NCI-H2029 treated with DMSO at 0.1 percent for 48 hours (cell line): ENCODE measurements at places on chromosomes 13 and 19.
A peak's percentile ranks its signal among the peaks of the same experiment; 100 is the strongest.

DNA sequence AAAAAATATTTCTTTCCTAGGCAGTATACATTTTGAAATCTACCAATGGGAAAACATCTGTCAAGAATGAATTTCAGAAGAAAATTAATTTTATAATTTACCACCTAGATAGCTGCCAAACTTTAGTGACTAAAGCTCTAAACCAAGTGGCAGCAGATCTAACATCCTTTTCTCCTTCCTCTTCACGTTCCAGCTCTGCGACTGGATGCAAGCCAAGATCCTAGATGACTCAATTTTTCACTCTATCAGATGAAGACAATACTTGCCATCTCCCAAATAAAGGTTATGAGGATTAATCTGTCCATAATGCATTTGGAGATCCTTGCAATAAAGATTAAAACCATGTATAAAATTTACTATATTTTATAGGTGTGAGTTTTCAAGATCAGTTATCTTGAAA lies 66.7 kb upstream of the MIR17HG start:
- no peak for DNase-seq

- peak; percentile 29 for DNase-seq
Observed at GRCh38 chr19:54207983-54208783, 7.5 kb downstream of the RPS9 start.

DNA sequence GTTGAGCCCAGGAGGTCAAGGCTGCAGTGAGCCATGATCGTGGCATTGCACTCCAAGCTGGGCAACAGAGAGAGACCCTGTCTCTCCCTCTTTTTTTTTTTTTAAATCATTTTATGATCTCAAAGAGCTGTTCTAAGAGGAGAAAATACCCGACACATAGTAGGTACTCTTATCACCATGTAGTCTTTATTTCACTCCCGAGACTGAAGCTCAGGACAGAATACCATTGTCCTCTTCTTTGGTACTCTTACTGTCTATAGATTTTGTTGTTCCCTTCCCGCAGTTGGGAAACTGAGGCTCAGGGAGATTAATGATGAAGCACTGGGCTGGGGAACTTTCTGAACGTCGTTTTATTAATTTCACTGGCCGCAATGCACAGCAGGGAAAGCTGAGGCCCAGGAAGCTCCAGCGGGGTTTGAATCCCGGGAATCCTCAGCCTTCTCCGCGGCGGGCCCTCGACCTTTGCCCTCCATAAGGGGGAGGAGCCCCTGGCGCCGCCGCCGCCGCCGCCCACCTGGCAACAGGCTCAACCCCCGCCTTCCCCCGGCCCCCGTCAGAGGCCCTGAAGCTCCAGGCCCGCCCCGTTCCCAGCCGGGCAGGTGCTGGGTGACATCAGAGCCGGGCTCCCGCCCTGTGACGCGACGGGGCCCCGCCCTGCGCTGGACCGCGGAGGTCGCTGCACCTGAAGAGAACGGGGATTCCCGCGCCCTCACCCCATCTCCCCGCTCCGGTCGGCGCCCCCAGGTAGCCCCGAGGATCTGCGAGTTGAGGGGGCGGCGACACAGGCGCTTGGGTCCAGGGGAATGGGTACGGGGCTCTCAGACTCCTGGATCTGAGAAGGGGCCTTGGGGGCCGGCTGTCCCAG lies 1.6 kb downstream of the MYH14 start:
- DNase-seq: peak; percentile 67

- DNase-seq: no peak
Observed at GRCh38 chr19:1091544-1092175, 3.5 kb downstream of the POLR2E start.
